ENCODE measurements at places on chromosomes 11 and 22.
A peak's percentile ranks its signal among the peaks of the same experiment; 100 is the strongest.

DNA sequence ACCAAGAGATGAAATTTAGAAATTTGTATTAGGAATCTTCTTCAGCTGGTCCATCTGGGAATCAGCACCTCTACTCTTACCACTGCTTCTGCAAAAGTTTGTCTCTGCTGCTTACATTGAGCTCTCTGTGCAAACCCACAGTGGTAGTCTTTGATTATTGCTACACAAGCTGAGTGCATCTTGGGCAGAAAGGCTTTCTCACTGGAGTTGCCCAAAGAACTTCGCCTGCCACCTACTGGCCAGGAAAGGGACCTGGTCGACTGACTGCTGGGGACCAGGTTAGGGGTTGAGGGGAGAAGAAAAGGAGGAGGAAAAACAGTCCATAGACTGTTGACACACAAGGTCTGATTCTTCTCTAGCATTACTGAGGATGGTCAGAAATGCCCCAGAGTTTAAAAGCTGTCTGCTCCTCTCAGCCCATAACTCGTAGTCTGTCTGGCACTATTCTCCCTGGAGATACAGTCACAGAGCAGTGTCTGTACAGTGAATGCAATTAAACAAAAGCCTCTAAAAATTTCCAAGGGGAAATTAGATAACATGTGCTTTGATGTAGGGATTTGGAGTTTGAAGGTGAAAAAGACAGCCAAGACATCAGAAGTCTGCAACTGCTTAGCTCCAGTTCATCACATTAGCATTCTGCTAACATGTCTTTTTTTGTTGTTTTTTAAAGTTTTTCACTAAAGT is 215.0 kb upstream of the CTSC start:
- peak; percentile 30 for DNase-seq

DNA sequence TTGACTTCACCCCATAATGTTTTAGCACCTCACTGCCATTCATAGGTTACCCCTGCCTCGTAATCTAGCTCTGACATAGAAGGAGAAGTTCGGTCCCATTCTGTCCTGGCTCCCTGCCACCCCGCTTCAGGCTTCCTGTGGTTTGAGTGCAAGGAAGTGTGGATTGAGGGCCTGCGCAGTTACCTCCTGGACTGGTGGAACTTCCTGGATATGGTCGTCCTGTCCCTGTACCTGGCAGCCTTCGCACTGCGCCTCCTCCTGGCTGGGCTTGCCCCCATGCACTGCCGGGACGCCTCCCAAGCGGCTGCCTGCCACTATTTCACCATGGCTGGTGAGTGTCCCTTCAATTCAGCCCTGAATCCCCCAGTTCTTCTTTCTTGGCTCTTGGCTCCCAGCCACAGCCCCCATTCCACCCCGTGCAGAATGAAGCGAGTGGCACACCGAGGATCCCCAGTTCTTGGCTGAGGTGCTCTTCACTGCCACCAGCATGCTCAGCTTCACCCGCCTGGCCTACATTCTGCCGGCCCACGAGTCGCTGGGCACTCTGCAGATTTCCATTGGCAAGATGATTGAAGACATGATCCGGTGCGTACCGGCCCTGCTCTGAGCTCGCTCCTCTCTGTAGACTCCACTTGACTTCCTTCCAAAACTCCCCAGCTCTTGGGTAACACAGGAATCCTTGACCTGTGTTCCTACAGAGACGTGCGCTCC is 15.4 kb downstream of the ART5 start:
- DNase-seq: no peak

GRCh38 chr11:78514922-78515502 is 59.7 kb downstream of the NARS2 start:
- DNase-seq: no peak

- no peak for DNase-seq
These were observed 53.1 kb downstream of the MAP6 start for GRCh38 chr11:75615751-75616150.

GRCh38 chr11:117585631-117586030 is 211.4 kb downstream of the DSCAML1 start:
- no peak for DNase-seq

GRCh38 chr11:33874433-33874832 is 17.4 kb downstream of the LMO2 start:
- DNase-seq: no peak

- DNase-seq: no peak
These were observed 30.1 kb upstream of the ANO5 start for GRCh38 chr11:22162756-22163155.

- DNase-seq: peak; percentile 81
These were observed 18.6 kb upstream of the SCARF2 start for GRCh38 chr22:20456064-20456721.

- DNase-seq: no peak
These were observed 7.9 kb downstream of the CD82 start for GRCh38 chr11:44573333-44573732.

GRCh38 chr11:38153985-38154384 is 1555.9 kb upstream of the RAG2 start:
- DNase-seq: no peak

DNA sequence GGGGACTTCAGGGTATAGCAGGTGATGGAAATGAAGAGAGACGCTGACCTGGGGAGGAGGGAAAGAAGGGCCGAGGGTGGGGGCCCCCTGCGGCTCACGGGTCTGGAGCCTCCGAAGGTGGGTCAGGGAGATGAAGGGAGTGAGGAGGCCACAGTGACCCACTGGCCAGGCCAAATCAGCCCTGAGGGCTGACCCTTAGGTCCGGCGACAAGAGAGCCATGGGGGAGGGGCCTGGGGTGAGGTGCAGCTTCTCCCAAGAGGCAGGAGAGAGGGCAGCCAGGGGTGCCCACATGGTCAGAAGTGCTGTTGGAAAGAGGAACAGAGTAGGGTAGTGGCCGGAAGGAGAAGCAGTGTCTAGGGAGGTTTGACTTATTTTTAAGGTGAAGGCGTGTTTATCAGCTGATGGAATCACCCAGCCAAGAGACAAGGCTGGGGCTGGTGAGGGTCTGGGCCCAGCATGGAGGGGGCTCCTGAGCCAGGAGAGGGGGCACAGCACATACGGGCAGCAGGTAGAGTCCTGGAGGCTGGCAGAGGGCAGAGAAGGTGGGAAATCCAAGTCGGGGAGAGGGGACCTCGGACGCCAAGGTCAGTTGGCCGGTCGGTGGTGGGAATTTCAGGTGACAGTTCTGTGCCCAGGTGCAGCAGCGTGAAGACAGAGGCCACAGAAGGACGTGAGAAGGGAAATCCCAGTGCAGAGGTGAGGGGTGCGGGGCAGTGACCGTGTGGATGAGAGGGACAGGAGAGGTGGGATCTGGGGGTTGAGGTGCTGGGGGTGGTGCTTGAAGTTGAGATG is 49.0 kb downstream of the LINC01488 start:
- peak; percentile 7 for DNase-seq

GRCh38 chr11:130872102-130872501 is 44.2 kb downstream of the SNX19 start:
- DNase-seq: no peak

DNA sequence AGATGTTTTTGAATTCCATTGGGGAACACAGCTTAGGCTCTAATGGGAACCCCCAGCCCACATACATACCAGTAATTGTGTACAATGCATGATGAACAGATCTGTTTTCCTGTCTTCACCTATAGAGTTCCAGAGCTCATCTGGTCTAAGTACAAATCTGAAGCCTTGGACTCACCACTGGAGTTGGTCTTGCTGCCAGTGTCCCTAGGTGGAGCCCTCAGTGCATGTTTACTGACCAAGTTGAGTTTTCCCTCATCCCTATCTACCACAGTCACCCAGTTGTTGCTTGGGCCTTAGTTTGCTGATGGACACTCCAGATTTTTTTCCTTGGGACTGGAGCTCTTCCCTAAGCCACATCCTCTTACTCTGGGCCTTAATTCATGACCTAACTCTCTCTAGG is 159.2 kb upstream of the DDI1 start:
- DNase-seq: no peak

DNA sequence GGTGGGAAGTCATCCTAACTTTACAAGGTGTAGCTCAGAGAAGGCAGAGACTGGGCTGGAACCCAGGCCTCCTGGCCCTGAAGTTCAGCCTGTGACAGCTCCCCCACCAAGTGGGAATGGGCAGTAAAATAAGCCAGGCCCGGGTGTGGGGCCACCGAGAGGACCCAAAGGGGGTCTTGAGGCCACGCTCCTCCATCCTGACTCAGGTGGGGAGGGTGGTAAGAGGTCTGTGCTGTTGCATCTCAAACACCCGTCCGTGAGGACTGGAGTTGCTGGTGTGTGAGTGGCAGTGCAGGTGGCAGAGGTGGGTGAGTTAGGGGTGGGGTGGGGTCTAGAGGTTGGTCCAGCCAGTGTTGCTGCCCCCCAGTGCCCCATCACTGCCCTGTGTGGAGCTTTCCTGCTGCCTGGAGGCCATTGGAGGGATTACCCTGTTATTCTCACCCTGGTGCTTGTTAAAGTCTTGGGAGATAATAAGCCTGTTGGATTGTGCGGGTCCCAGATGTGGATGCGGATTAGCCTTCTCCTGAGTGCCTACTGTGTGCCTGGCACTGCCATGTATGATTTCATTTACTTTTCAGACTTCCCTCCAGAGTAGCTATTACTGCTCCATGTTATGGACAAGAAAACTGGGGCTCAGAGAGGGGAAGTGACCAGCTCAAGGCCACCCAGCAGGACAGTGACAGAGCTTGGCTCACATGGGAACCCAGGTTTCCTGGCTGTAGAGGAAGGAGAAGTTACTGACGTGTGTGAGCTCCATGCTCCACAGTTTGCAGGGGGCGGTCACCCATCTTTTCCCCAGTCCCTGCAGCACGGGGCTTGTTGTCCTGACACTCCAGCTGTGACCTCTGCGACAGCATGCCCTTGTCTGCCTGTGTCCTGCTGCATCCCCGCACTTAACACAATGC is 12.9 kb downstream of the SERPINH1 start:
- no peak for DNase-seq

- DNase-seq: no peak
These were observed 356.3 kb downstream of the FAT3 start for GRCh38 chr11:92580908-92581307.

GRCh38 chr11:47570651-47571356 is 5.4 kb downstream of the PTPMT1 start:
- DNase-seq: no peak

DNA sequence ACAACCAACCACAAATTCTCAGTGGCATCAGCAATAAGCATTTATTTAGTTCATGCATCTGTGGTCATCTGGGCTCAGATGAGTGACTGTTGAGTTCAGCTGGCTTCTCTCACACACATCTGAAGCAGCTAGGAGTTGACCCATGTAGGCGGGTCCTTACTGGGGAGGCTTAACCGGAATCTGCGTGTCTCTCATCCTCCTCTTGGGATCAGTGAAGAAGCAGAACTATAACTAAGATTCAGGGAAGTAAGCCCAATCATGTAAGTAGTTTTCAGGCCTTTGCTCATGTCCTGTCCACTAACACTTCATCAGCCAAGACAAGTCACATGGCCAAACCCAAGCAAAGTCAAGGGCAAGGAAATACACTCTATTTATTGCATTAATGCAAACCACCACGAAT is 236.2 kb downstream of the C11orf87 start:
- no peak for DNase-seq

DNA sequence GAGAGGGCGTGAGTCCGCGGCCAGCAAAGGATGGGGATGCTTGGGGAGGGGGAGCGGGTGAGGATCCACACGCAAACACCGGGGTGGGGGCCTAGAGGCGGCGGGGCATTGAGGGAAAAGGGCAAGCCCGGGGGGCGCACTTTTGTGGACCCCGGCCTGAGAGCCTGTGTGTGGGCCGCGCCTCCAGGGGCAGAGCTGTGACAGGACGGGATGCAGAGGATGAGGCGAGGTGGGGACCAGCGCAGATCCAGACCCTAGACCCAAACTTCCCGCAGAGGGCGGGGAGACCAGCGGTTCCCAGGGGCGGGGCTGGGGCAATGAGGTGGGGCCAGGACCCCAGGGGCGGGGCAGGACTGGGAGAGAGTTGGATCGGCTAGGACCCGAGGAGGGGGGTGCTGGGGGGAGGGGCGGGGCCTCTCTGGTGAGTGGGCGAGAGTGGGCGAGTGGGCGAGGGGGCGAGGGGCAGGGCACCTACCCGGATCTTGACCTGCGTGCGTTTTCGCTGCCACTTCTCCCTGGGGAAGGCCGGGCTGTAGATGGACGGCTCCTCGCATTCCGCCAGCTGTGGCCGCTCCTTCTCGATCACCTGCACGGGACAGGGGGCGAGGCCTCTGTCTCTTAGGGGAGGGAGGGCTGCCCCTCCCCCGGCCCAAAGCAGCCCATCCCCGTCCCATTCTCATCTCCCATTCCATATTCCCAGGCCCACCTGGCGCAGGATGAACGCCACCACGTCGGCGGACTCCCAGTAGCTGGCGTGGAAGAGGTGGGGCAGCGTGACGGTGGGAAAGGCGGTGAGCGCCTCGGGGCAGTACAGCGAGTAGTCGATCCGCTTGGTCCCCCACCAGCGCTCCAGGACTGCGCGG is 10.6 kb downstream of the PITPNM1 start:
- DNase-seq: no peak

DNA sequence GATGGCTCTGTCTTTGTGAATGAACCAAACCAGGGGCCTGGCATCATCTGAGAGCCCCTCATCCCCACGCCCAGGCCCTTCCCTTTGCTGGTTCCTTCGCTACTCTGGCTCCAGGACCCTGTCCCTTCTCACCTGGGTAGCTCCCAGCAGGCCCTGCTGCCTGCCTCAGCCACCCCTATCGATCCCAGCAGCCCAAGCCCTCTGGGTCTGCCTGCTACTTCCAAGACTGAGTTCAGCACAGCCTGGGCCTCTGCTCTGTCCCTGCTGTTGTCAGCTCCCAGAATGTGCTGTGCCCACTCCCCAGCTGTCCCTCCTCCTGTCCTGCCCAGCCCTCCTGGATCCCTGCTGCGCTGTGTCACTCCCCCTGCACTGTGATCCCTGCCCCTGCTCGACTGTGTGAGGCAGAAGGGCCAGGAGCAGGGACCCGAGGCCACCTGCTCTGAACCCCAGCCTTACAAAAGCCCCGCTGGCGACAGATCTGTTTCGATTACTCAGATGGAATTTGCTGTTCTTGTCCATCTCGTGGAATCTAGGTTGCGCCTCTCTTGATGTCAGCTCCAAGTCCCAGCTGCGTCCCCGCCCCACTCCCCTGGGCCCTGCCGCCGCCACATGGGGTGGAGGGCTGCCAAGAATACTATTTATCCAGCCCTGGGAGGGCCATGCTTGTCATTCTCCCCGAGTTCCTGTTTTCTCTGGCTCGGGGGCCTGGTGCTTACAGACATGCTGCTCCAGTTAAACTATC is 13.0 kb downstream of the MRPL21 start:
- no peak for DNase-seq
